ENCODE measurements at places on chromosomes 13 and 19.

GRCh38 chr13:77981281-77981881 lies 62.8 kb upstream of the EDNRB start:
- DNase-seq = no peak

DNA sequence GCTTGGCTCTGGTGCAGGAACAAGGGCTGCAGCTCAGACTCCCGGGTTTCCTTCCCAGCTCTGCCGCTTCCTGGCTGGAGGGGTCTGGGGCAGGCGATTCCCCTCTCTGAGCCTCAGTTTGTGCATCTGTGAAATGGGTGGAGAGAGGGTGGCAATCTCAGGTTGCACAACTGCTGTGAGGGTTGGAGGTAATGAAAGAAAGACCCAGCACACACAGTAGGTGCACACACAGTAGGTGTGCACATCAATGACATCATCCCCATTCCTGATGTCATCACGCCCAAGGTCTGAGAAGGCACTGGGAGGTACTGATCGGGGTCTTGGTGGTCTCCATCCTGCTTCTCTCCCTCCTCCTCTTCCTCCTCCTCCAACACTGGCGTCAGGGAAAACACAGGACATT lies 2.7 kb downstream of the LILRB4 start:
- DNase-seq = no peak

DNA sequence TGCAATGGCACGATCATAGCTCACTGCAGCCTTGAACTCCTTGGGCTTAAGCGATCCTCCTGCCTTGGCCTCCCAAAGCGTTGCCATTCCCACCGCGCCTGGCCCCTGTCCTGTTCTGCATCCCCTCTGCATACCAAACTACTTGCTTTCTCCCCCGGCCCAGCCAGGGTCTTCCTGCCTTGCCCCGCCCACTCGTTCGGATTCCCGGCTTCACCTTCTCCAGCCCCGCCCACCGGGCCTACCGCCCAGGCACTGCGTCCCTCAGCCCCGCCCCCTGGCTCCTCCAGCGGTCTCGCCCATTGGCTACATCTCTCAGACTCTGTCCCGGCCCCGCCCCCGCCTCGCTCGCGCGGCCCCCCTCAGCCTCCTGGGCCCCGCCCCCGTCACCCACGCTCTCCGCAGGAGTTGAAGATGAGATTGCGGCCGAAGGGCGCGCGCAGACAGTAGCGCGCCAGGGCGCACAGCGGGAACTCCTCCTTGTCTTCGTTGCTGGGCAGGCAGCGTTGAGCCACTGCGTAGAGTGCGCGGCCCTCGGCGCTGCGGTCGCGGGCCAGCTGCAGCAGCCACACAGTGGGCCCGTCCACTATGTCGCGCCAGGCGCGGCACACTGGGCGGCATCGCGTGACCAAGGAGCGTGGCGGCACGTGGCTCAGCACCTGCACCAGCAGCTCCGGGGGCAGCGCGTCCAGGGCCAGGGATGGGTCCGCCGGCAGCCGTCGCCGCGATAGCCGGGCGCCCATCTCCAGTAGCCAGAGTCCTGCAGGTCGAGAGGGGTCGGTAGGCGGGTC lies 19.0 kb downstream of the MRPS12 start:
- peak; percentile 59 for DNase-seq

DNA sequence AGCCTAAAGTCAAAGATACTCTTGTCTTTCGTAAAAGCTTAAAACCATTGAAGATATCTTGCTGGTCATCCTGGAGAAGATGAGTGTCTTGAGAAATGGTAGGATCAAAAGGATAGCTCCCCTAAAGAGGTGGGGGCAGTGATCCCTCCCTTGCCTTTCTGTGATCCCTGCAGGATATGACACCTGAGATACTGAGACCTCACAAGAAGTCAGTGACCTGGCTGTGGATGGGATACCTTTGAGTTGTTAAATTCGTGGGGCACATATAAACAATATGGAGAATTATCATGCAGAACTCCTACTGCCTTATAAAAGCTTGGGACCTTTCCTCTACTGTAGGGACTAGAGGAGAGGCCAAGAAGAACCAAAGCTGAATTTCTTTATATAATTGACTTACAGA lies 21.4 kb downstream of the STOML3 start:
- DNase-seq = no peak

- DNase-seq = no peak
These were observed 522.1 kb downstream of the SUCLA2 start for GRCh38 chr13:47478985-47479384.

DNA sequence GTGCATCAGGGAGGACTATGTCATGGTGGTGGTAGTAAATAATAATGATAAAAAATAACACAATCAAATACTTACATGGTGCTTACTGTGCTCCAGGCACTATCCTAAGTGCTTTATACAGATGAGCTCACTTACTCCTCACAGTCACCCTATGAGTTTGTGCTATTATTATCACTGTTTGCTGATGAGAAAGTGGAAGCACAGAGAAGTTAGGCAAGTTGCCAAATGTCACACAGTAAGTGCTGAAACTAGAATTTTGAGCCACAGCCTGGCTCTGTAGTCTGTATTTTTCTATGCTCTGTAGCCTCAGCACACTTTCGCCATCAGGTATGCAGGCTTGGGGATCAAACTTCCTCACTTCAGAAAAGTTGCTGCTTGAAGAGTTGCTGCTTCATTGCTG lies 46.6 kb downstream of the HTR2A start:
- no peak for DNase-seq

GRCh38 chr13:99886706-99887105 lies 84.9 kb downstream of the ZIC5 start:
- DNase-seq = no peak

- no peak for DNase-seq
These were observed 2.9 kb downstream of the CACTIN start for GRCh38 chr19:3623716-3624115.

GRCh38 chr13:80477661-80478443 lies 136.9 kb upstream of the SPRY2 start:
- DNase-seq = no peak

GRCh38 chr13:105579821-105580710 lies 955.4 kb downstream of the EFNB2 start:
- no peak for DNase-seq

- DNase-seq = no peak
These were observed 230.1 kb downstream of the DLEU7 start for GRCh38 chr13:50613356-50613831.

- DNase-seq = no peak
These were observed 45.3 kb downstream of the CERS4 start for GRCh38 chr19:8254286-8255001.

GRCh38 chr19:45587873-45588272 lies 3.3 kb upstream of the OPA3 start:
- DNase-seq = no peak

- no peak for DNase-seq
These were observed 235.5 kb downstream of the GPC6 start for GRCh38 chr13:93462151-93462550.

DNA sequence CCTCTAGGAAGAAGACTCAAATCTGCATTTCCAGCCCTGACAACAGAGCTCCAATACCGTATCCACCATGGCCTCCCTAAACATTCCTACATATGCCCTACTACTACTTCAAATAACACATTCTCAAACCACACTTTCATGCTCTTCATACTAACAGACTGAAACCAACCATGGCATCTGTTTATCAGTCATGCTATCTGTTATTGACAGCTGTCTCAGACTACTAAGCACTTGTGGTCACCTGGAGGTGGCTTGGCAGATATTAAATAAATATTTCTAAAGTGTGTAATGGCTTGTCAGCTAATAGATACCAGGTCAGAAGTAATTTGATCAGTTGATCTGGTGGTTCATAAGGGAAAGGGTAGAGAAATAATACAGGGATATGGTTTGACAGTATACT lies 489.1 kb downstream of the DIAPH3 start:
- no peak for DNase-seq

DNA sequence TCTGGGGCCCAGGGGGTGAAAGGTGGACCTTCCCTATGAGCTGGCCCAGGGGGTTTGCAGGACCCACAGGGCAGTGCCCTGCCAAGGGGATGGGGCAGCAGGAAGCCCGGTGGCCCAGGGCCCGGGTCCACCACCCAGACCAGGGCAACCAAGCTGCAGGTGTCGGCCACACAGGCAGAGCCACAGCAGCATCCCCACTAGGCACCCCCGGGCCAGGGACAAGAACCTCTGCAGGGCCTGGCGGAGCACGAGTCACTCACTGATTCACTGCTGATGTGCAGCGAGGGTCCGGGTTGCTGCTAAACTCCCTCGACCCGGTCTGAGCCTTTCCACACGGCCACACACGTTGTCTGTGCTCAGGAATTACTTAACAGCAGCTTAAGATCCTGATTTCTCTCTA lies 8.8 kb downstream of the FZR1 start:
- DNase-seq = no peak

GRCh38 chr19:45041125-45041524 lies 2.3 kb downstream of the CLASRP start:
- no peak for DNase-seq

DNA sequence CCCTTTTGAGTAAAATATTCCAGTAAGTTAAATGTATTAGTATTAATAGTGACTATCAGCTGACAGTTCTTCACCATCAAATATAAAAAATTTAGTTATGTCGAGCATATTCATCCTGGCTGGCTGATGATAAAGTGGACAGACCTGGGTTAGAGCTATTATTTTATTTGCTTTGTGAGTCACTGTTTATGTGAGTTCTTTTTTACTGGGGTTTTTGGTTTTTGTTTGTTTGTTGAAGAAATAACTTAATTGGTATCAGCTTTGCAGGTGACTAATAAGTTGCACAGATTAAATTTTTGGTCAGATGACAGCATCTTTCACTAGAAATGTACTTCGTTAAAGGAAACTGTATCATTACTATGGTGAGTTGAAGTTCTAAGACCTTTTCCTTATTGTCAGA lies 224.7 kb downstream of the GGACT start:
- no peak for DNase-seq

GRCh38 chr13:29568731-29569130 lies 26.8 kb downstream of the SLC7A1 start:
- DNase-seq = no peak

DNA sequence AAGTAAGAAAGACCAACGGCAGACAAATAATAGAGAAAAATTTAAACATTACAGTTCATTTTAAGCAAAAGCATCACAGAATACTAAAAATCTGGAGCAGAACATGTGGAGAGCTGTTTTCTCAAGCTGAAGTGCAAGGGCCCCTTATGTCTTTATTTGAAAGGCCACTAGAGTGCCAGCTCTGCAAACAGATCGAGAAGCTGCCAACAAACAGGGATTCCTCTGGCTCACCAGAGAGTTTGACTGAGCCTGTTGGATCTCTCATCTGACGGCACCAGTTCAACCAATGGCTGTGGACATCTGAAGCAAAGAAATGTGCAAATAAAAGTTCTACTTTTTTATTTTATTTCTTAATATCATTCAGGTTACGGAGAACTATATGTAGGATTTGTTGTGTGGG lies 119.7 kb downstream of the COL4A2 start:
- no peak for DNase-seq

- DNase-seq = no peak
These were observed 16.8 kb upstream of the TM9SF2 start for GRCh38 chr13:99484473-99484872.

DNA sequence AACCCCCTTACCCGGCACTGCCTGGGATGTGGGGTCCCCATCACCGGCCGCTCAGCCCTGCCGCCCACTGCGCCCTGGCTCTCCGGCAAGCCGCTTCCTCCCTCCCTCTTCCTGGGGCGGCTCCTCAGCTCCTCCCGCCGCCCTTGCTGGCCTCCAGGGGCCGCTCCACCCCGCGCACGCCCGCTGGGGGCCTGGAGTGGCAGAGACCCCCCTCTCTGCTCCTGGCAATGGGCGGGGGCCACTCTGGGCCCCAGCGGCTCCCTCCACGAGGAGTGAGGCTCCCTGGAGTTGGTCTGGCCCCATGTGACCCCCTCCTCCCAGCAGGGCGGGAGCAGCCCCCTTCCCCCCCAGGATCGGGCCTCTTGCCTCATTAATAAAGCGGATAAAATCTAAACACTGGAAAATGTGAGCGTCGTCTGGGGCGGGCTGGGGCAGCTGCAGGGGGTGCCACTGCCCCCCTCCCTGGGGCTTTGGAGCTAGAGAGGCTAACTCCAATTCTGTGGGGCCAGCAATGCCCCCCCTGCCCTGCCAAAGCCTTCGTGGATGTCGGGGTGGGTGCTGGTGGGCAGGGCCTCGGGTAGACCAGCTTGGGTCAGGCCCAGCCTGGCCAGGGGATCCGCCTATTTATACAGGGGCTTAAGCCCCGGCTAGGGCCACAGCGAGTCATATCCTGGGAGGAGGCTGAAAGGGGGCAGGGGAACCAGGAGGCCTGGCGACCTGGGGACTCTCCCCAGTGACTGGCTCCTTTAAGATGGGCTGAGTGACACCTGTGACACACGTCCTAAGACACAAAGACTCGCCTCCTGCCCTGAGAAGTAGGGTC lies at the start of gene PTGER1:
PTGER1 (minus strand) TSS at position 104 of the 823 bp plus-strand sequence. CDS start 1,034 bp downstream, outside the sequence.
- no peak for DNase-seq

GRCh38 chr19:15218501-15218900 lies 13.7 kb downstream of the EPHX3 start:
- no peak for DNase-seq

DNA sequence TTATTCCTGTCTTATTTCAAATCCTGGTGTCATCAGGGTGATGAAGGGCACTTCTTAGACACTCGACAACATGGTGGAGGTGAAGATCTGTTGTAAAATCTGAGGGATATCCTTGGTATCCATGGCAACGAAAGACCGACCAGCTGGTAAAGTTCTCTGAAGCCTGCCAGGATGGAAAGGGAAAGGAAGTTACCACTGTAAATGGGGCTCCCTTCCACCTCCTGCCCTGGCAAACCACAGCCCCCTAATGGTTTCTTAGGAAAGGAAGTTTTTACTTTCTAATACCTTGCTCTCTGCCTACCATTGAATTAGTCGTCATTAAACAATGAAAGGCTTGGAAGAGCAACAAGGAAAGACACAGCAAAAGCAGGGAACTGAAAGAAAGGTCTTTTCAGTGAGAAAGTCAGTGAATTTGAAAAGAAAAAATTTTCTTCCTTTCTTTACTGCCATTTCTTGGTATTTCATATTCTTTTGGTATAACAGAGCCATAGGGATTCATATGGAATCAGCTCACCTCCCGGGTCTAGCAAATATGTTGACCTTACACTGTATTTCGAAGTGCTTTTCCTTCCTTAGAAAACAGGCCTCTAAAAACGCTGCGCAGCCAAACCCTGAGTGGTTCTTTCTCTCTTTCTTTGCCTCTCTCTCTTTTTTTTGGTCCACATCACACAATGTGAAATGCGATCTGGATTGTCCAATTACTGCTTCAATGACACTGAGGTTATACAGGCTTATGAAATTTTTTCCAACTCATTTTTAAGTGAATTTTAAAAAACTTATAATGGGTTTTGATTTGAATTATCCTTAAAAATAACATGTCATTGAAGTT lies 111.0 kb downstream of the RGCC start:
- DNase-seq = no peak

DNA sequence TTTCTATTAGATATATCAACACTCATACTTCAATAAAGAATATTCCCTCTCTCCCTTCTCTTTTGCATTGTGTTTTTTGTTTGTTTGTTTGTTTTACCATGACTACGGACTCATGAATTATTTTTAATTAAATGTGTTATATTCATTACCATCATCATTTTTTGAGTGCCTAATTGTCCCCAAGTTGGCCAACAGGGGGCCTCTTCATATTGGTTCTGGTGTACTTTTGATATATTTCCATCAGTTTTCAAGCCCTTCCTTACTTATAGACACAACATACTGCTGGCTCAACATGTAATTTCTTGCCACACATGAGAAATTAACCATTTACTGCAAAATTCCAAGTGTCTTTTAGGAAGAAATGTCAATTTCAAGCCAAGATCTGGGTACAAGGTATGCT lies 54.5 kb upstream of the GPC6 start:
- DNase-seq = no peak

Data from activated CD8-positive, alpha-beta memory T cell treated with anti-CD3 and anti-CD28 coated beads for 1 hour (primary cell).